HCEC 1CT (cell line): ENCODE measurements at places on chromosomes 7 and 10.
A peak's percentile ranks its signal among the peaks of the same experiment; 100 is the strongest.

DNA sequence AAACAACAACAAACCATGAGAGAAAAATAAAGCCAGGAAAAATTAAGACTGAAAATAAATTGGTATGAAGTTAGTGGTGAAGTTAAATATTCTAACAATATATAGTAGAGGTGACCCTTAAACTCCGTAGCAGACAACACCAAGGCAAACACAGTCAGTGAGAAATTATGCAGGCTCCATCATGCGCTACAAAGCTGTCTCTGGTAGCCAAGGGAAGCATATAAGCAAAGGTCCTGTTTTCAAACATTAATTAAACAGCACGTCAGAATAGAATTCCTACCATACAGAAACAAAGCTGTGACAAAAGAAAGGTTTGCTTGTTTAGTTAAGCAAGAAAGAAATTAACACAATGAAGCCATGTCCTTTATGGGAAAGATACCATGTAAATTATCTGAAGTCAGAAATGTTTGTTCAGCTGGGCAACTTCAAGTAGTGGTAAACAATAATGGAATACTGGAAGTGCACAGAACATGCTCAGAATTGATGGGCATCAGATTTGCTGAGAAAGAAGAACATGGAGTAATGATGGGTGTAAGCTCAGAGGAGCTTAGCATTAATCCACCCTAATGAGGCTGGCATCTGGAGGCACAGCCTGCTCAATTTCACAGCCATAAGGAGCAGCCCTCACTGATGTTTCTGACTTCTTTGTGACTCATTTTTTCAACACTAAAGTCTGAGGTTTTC, 75.7 kb downstream of the IGF2BP3 start:
- peak; percentile 29 for DNase-seq

DNA sequence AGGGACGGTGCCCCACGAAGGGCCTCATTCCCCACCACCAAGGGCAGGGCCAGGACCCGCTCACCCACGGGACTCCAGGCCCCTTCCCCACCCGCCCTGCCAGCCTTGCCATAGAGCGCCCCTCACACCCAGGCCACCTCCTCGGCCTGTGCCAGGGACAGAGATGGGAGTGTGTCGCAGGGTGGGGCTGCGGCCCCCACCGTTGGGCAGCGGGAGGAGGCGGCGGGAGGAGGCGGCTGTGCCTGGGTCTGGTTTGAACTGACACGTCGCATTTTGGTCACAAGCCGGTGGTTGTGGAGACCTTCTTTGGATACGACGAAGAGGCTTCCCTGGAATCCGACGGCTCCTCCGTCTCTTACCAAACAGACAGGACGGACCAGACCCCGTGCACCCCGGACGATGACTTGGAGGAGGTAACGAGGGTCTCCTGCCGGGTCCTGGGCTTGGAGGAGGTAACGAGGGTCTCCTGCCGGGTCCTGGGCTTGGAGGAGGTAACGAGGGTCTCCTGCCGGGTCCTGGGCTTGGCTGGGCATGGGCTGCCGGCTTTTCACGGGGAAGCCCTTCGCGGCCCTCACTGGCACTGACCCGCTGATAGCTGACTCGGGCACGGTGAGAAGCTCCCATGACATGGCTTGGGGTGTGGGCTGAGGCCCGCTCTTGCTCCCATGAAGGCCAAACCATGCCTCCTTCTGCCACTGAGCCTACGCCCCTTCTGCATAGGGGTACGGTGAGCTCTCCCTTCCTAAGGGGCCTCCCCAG, 46.4 kb upstream of the DPYSL4 start:
- no peak for DNase-seq

DNA sequence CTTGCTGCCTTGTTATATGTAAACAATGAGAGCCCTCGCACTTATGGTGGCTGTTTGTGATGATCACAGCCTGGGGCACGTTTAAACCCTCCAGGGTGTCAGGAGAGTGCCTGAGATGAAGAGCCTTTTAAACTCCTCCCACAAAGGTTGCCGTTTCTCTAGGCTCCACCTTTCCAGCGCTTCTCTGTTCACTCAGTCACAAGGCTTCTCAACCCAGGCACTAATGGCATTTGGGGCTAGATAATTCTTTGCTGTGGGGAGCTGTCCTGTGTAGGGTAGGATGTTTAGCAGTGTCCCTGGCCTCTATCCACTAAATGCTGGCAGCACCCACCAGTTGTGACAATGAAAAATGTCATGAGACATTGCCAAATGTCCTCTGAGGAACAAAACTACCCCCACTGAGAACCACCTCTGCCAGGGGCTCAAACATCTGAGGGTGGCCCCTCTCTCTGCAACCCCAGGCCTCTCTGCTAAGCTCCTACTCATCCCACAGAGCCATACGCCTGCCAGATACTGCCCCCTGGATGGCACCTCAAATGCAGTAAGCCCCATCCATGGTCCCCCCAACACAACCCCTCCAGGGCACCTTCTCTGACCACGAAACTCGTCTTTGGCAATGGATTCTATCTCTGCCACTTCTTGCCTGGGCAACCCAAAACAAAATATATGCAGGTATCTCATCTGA, 144.3 kb upstream of the ZMIZ1 start:
- DNase-seq: no peak

GRCh38 chr7:133436014-133436428, 183.1 kb downstream of the EXOC4 start:
- DNase-seq: peak; percentile 72

- DNase-seq: no peak
Measured at GRCh38 chr7:2982831-2983230, 60.8 kb downstream of the CARD11 start.

DNA sequence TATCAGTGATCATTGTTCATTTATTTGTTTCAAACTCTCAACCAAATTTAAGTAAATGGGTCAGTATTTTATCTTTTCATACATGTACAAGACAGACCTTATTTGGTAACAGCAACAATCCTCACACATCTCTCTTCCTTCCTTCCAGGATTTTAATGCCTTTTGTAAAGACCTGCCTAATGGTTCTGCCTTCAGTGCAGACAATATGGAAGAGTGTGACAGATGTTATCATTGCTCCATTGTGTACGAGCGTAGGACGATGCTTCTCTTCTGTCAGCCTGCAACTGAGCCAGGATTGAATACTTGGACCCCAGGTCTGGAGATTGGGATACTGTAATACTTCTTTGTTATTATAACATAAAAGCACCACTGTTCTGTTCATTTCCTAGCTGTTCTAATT, 6.3 kb downstream of the CAV2 start:
- no peak for DNase-seq

GRCh38 chr7:99897322-99898022, 20.6 kb upstream of the OR2AE1 start:
- no peak for DNase-seq

DNA sequence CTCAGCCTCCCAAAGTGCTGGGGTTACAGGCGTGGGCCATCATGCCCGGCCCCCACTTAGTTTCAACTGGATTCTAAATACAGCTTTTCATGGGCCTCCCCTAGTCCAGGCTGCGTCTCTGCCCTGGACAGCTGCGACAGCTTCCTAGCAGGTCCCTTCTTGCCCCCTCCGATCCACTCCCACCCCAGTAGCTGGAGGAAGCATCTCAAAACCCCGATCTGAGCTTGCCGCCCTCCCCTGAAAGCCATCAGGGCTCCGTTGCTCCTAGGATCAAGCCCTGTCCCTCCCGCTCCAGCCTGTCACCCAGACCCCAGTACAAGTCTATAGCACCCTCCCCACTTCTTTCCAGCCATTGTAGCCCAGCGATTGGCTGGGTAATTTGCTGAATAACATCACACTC, 64.5 kb downstream of the VWA2 start:
- DNase-seq: no peak

- DNase-seq: peak; percentile 93
Measured at GRCh38 chr10:4450981-4451908, 374.8 kb upstream of the AKR1E2 start.

- no peak for DNase-seq
Measured at GRCh38 chr7:141999058-141999623, 3.5 kb downstream of the MGAM start.

DNA sequence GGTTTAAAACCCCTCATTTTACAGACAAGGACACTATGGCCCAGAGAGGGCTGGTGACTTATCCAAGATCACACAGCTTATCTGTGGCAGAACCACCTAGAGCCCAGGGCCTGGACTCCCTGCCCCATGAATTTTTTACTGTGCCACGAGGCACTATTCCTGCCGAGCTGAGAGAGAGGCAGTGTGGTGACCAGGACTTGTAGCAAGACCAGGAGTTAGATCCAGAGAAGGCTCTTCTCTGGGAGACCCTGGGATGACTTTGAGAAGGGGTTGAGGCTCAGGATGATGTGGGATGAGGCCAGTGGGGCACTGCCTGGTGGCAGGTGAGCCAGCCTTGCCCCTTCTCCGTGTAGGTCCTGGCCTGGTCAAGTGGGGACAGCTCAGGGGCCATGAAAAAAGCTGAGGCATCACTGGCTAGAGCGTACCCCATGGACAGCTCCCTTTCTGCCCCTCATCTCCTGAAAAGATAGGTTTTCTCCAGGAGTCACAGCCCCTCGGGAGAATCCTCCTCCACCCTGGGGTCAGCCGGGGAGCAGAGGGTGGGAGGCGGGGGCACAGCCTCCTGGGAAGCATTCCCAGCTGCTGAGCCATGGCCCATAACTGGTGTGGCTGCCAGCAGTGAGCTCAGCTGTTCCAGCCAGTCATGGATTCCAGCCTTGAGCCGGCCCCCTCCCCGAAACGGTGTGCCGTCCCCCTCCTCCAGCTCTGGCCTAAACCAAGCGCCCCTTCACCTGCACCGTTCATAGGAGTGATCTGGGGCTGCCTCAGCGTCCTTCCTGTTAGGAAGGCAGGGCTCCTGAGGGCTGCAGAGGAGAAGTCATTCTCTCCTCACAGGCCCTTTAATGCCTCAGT, 5.8 kb downstream of the FLNC start:
- DNase-seq: no peak

GRCh38 chr10:86592413-86592812, 61.9 kb upstream of the OPN4 start:
- no peak for DNase-seq

- DNase-seq: peak; percentile 65
Measured at GRCh38 chr7:44104860-44105771, 971 bp downstream of the AEBP1 start.

GRCh38 chr7:113370910-113371309, 252.6 kb upstream of the SMIM30 start:
- DNase-seq: no peak

- DNase-seq: no peak
Measured at GRCh38 chr7:24829787-24830186, 72.5 kb upstream of the GSDME start.

DNA sequence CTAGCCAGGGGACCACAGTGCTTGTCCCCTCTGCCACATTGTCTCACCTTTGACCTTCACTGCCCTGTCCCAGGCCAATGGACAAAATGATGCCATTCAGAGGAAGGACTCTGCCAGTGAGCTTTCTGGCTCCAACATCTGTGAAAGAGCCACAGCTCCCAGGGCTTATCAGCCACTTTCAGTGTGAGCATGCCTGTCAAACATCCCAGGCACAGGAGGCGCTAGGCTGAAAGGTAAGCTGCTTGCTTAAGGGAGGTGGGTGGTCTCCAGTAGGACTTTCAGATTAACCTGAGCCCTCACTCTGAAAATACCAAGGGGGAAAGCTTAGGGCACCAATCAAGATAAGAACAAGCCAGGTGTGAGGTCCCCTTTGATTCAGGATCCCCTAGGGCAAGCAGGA, 59.8 kb upstream of the GDF10 start:
- DNase-seq: no peak

- no peak for DNase-seq
Measured at GRCh38 chr7:49995681-49996080, 97.4 kb downstream of the ZPBP start.

- no peak for DNase-seq
Measured at GRCh38 chr10:95384011-95384704, 93.4 kb upstream of the PDLIM1 start.

GRCh38 chr7:143280566-143280965, 4.2 kb upstream of the TMEM139 start:
- no peak for DNase-seq

- DNase-seq: no peak
Measured at GRCh38 chr7:39417642-39418041, 148.6 kb upstream of the YAE1 start.

- DNase-seq: no peak
Measured at GRCh38 chr7:130419658-130420057, 21.2 kb downstream of the CEP41 start.

DNA sequence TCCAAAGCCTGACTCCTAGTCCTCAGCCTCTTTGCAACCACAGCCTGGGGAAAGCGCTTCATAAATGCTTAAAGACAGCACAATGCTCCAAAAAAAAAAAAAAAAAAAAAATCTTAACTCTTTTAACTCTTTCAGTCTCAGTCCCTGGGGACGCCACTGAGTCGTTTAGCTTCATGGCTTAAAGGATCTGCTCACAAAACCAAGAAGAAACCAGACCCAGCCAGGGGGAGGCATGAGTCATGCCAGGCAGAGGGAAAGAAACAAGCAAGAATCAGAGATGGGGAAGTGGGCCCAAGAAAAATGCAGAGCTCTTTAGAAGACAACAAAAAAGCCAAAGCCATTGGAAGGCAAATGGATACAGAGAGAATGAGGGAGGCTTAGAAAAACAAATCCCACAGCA, 32.5 kb upstream of the DOCK1 start:
- DNase-seq: no peak

DNA sequence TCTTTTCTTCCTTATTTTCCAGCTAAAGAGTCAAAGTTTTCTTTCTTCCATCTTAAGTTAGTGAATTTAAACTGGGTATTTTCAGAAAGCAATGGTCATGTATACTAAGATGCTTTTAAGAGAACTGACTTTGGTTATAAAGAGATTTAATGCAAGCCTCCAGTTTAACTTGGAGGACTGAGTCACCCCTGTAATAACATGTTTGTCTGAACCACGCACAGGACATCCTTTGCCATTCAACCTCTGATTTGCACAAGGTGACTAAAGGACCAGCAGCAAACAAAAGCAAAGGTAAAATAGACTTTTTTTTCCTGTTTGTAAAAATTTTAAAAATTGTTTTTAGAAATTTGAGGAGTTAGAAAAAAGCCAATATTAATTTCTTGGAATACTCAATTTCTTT, 2.9 kb downstream of the HYAL4 start:
- DNase-seq: no peak

- DNase-seq: no peak
Measured at GRCh38 chr10:72334196-72334824, 20.4 kb downstream of the DNAJB12 start.

GRCh38 chr10:22672319-22673090, 41.9 kb downstream of the PIP4K2A start:
- no peak for DNase-seq

DNA sequence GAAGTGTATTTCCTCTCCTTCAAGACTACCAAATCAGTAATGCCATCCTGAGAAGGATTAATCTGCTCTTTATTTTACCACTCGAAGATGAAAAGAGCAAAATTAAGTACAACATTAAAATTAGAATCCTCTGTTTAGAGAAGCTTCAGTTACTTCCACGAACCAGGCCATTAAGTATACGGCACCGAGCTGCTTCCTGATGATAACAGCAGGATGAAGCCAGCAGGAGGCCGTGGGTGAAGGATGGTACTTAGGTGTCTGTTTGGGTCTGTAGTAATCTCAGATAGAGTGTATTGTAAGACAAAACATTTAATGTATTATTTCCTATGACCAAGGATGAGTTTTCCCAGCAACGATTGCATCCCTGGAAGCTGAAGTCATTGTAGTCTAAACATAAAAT, 362.8 kb downstream of the SFMBT2 start:
- DNase-seq: no peak

GRCh38 chr10:78906734-78907390, 161.9 kb upstream of the ZMIZ1 start:
- no peak for DNase-seq
